GM23338 (cell line): ENCODE measurements at places on chromosomes 7 and 10.

- no peak for DNase-seq
These were observed 309.0 kb downstream of the TFEC start for GRCh38 chr7:115721293-115722217.

DNA sequence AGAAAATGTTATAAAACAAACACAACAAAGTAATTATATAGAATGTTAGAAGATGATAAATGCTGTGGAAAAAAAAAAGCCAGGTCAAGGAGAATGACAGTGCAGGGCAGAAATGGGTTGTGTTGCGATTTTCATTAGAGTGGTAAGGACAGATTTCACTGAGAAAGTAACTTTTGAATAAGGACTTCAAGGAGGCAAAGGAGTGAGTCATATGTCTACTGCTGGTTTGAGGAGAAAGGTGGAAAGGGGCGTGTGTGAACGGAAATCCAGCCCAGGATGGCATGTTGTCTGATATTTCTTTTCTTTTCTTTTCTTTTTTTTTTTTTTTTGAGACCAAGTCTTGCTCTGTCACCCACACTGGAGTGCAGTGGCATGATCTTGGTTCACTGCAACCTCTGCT lies 12.3 kb upstream of the DLD start:
- DNase-seq = no peak

GRCh38 chr10:28530751-28531150 lies 2.2 kb upstream of the WAC start:
- no peak for DNase-seq

DNA sequence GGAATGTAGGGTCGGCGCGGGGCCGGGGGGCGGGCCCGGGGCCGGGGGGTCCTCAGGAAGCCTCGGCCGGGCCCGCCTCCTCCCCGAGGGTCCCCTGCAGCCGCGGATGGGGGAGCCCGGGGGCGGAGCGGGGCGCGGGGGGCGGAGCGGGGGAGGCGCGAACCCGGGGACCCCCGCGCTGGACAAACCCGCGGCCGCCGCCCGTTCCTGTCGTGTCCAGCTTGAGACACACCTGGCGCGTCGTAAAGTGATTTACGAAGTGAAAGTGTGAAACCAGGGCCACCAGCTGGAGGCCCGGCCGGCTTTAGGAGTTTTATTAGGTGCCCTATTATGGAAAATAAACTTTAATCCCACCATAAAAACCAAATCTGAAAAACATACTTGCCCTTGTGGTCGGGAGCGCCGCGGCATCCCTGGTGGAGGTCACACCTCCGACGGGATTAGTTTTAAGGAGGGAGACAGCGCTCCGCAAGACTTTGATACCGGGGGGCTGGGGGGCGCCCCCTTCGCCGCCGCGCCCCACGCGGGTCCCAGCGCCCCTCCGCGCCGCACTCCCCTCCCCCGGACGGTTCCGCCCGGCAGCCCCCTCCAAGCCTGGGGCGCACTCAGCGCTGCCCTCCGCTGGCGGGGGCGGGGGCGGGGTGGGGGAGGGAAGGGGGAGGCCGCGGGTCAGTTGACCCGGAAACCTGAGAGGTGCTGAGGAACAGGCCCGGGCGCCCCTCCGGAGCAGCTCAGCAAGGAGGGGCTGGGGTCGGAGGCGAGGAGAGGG lies 10.3 kb downstream of the MNX1 start:
- DNase-seq = peak; percentile 73

- DNase-seq = no peak
These were observed 249.0 kb downstream of the C7orf25 start for GRCh38 chr7:42662862-42663261.

DNA sequence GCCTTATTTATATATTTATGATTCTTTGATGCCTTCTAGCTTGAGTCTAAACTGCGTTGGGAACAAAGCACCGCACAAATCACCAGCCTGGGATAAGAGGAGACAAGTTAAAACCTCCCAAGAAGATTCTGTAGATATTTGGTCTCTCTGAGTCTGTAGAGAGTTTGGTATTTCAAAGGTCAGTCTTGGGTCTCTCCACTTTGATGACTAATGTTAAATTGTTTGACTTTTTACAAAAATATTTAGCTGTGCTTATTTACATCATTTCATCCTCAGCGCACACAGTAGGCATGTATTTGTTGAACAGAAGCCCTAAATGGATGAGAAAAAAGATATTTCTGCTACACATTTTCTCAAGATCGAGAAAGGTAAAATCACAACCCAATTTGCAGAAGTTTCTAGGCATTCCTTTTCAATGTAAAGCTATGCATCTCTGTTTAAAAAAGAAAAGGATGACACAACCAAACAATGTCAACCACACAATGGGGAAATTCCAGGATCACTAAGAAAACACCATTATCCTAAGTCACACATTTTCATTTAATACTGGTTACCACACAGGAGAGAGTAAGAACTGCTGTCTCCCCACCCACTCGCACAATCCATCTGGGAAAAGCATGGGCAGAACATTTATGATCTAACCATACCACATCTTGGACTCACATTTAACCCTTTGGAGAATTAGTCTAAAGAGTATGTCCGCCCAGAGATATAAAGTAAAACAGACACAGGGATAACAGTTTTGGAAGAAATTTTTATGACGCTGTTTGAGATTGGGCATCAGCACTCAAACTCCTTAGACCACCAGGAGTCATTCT lies 4.4 kb downstream of the CDK6 start:
- DNase-seq = peak; percentile 65

DNA sequence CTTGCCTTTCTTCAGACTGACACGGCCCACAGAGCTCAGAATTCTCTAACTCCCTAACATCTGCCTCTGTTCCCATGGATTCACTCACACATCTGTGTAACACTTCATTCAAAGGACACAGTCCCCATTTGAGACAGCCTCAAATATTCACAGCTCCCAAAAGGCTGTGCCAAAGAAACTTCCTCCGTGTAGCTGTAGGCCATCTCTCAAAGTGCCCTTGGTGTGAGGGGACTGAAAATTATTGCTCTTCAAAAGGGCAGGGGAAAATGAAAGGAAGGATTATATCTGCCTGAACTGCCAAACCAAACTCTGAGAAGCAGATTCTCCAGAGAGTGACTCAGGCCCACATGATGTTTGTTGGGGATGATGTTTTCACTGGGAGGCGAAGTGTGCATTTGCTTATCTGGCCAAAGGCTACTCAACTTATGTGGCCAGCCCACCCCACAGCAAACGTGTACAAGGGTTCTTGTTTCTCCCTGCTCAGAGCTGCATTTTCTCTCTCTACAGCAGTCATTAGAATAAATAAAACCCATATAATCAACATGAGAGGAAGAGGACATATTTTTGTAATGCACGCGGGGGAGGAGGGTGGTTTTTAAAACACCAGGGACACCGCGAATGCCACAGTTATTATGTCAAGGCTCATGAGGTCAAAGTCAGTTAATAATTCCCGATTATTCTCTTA lies 302.4 kb upstream of the NFE2L3 start:
- DNase-seq = no peak

- DNase-seq = peak; percentile 47
These were observed 1.6 kb downstream of the KNDC1 start for GRCh38 chr10:133161486-133162109.

- DNase-seq = peak; percentile 67
These were observed 130.2 kb downstream of the LRRC4 start for GRCh38 chr7:127900732-127901685.

DNA sequence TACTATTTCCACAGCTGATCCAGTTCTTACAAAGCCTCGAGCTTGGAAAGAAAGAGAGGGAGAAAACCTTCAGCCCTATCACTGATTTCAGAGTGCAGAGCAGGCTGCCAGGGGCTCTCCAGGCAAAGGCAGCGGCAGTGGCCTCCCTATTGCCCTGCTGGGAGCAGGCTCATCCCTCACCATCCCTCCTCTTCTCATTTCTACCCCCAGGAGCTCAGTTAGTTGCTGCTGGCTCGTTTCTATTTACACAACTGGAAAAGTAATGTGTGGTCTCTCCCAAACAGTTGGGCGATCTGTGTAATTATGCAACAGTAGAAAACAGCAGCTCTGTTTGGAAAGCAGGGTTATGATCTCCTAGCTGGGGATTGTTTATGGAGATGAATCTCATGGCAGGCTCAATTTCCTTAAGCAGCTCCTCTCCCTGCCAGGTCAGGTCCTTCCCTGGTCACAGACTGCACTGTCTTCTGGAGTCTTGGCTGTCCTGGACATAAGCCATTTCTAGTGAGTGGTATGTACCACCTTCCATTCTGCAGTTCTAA lies 28.7 kb upstream of the TNS3 start:
- DNase-seq = no peak

DNA sequence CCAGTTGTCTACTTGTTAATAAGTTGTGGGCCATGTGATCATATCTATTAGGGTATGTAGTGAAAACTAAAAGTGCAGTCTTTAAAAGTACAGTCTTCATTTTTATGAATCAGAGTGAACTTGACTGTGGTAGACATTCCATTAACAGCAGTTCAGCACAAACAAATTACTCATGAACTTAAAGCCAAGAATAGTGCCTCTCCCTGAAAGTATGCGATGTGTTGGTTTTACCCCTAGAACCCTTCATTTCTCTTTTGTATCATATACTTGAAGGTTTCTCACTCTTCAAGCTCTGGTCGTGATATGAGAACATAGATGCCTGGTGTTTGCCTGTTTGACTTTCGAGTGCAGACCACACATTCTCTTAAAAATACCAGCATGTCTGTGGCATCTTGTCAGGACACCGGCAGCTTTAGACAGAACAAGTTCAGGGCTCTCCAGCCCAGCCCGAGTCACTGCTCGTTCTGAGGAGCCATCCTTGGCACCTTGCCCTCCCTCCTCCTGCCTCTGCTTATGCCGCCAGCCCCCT lies 159.3 kb downstream of the LCOR start:
- DNase-seq = no peak

- DNase-seq = no peak
These were observed 76.4 kb downstream of the C10orf90 start for GRCh38 chr10:126593968-126594701.

DNA sequence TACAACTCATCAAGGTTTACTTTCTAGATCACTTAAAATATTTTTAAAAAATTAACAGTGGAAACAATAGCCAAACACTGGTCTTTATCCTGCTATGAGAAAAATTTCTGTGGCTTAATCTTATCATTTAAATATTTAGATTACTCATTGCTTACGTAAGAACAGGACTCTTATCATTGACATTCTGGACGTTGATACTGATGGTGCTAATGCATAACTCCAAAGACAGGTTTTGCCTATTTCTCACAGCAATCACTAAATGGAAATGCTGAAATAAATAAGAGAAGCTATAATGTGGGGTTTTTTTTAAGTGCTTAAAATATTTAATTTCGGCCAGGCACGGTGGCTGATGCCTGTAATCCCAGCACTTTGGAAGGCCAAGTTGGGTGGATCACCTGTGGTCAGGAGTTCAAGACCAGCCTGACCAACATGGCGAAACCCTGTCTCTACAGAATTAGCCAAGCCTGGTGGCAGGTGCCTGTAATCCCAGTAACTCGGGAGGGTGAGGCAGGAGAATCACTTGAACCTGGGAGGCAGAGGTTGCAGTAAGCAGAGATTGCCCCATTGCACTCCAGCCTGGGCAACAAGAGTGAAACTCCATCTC lies 195.0 kb downstream of the HGF start:
- DNase-seq = no peak

GRCh38 chr10:10213237-10213636 lies 804.4 kb upstream of the CELF2 start:
- no peak for DNase-seq

DNA sequence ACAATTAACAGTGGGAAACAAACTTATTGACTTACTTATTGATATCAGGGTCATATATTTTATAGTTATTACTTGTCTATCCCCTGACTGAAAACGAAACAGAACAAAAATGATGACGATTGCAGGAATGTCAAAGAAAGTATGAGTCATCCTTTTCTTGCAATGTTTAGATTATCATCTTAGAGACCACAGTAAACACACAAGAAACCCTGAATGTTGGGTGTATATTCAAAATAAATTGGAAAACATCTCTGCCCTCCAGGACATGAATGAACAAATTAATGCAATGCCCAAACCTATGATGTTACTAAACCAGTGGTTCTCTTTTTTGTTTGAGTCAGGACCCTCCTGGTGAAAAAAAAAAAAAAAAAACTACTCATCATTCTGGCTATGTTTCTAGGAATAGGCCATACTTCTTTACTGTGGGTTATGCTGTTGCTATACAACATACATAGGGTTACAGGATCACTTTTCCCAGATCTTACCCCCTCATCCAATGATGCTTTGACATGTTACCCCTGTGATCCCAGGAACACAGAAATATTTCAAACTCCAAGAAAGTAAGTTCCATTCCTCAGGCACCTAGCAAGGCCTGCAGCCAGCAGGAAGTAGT lies 623.4 kb upstream of the IGFBP3 start:
- DNase-seq = no peak

DNA sequence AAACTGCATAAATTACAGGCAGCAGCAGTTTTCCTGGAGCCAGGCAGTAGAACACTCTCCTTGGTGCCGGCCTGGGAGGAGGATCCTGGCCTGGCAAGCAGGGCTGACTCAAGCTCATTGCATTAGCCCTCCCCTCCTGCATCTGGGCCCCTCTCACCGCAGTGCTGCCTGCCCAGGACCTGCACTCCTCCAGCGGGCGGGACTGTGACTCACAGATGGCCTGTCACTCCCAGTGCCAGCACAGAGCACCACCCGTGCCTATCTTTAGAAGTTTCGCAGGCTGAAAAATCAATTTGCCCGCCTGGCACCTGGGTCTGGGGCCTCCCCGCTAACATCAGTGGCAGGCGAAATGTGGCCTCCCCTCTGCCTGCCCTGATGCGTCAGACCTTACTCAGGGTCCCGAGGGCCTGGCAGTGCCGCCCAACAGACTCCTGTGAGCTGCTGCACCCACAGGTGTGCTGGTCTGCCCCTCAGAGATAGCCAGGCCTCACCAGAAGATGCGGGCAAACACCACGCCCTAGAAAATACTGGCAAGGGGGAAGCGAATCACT lies 123.8 kb downstream of the KCNMA1 start:
- peak; percentile 10 for DNase-seq

GRCh38 chr7:134548877-134549276 lies at the start of gene AKR1B15:
AKR1B15 (plus strand) TSS chr7:134549110; CDS start chr7:134564620, 15,510 bp downstream.
- DNase-seq = no peak

- no peak for DNase-seq
These were observed 42.5 kb downstream of the PPP1R3C start for GRCh38 chr10:91590142-91590903.

- DNase-seq = no peak
These were observed 13.3 kb upstream of the SYPL1 start for GRCh38 chr7:106125417-106125816.

GRCh38 chr10:58734116-58734515 lies 221.4 kb downstream of the BICC1 start:
- DNase-seq = peak; percentile 21

GRCh38 chr7:107100824-107101223 lies 56.3 kb downstream of the PRKAR2B start:
- no peak for DNase-seq

- peak; percentile 36 for DNase-seq
These were observed 72.8 kb upstream of the MPP7 start for GRCh38 chr10:28375399-28376354.
